ENCODE measurements at places on chromosomes 13 and 19. TPM values are rescaled to one million over a fixed set of nuclear protein-coding genes. Genes with fewer than 3 reads are reported as not detected.

Gene FNDC3A
- 24.5 TPM for total RNA-seq

Gene ZNF681
- 2.4 TPM for total RNA-seq

Gene CLEC17A
- 0.43 TPM for total RNA-seq

Gene TIMM29
- 24.1 TPM for total RNA-seq

Gene IL4I1
- 11.1 TPM for total RNA-seq

Gene VSIG10L
- total RNA-seq = 6.4 TPM

Gene SH2D3A
- 16.4 TPM for total RNA-seq

Gene COL4A1
- total RNA-seq = 0.14 TPM

Gene TYROBP
- 0.75 TPM for total RNA-seq

Gene CGB1
- total RNA-seq = not detected

Gene LYPD3
- total RNA-seq = 7.1 TPM

Gene LHB
- not detected for total RNA-seq

Gene MED29
- total RNA-seq = 22.2 TPM

Gene ADAT3
- 8.5 TPM for total RNA-seq

Gene NMRK2
- total RNA-seq = not detected

Gene ADM5
- total RNA-seq = 5.6 TPM

Gene ZNF446
- 5.0 TPM for total RNA-seq

Gene IGFL2
- 1.0 TPM for total RNA-seq

Gene SLC7A10
- total RNA-seq = not detected

Gene HIF3A
- not detected for total RNA-seq

Gene FFAR2
- total RNA-seq = not detected

Gene COL5A3
- 0.87 TPM for total RNA-seq

Gene SLC15A1
- total RNA-seq = not detected

Gene CYP4F12
- 0.32 TPM for total RNA-seq

Gene PNMA8A
- total RNA-seq = not detected

Gene TEX101
- total RNA-seq = not detected

Gene FCAR
- total RNA-seq = not detected

Gene OLFM2
- total RNA-seq = 5.0 TPM

Gene ZSWIM9
- 10.2 TPM for total RNA-seq

Gene FUT1
- not detected for total RNA-seq

Gene CCNE1
- total RNA-seq = 43.5 TPM

Gene ETV2
- total RNA-seq = 0.77 TPM

Gene GNG7
- 0.30 TPM for total RNA-seq

Gene CEACAM6
- total RNA-seq = not detected

Gene ZNF426
- total RNA-seq = 11.7 TPM

Gene PSG5
- total RNA-seq = not detected

Gene ZNF442
- 5.2 TPM for total RNA-seq

Gene CFD
- total RNA-seq = 4.9 TPM

Gene ZNF649
- 8.2 TPM for total RNA-seq

Gene C1QTNF9
- total RNA-seq = not detected

Gene PABPC3
- 0.20 TPM for total RNA-seq

Gene PSG2
- total RNA-seq = not detected

Gene CYP4F8
- total RNA-seq = not detected

Gene CACNG6
- total RNA-seq = not detected

Gene FCHO1
- total RNA-seq = 81.4 TPM

Gene LILRB2
- not detected for total RNA-seq

Gene TMEM259
- total RNA-seq = 104 TPM

Gene DENND1C
- total RNA-seq = 70.8 TPM

Gene CGB8
- total RNA-seq = not detected

Gene CPT1C
- 4.1 TPM for total RNA-seq

Measured in activated naive CD4-positive, alpha-beta T cell treated with anti-CD3 and anti-CD28 coated beads, Interleukin-2, amount 50 U/mL, for 72 hours (primary cell).